ENCODE measurements at places on chromosomes 3 and 15. TPM values are rescaled to one million over a fixed set of nuclear protein-coding genes. Genes with fewer than 3 reads are reported as not detected.

DNA sequence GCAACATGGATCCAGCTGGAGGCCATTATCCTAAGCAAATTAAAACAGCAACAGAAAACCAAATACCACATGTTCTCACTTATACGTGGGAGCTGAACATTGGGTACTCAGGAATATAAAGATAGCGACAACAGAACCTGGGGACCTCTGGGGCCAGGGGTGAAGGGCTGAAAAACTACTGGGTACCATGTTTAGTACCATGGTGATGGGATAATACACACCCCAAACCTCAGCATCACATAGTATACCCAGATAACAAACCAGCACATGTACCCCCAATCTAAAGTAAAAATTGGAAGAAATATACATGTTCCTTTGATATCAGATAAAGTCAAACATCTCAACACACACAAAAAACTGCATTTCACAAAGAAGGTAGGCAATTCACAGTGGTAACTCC lies 876.2 kb downstream of the TBL1XR1 start:
- DNase-seq: no peak

Gene RAMAC
- polyA plus RNA-seq: 30.3 TPM

DNA sequence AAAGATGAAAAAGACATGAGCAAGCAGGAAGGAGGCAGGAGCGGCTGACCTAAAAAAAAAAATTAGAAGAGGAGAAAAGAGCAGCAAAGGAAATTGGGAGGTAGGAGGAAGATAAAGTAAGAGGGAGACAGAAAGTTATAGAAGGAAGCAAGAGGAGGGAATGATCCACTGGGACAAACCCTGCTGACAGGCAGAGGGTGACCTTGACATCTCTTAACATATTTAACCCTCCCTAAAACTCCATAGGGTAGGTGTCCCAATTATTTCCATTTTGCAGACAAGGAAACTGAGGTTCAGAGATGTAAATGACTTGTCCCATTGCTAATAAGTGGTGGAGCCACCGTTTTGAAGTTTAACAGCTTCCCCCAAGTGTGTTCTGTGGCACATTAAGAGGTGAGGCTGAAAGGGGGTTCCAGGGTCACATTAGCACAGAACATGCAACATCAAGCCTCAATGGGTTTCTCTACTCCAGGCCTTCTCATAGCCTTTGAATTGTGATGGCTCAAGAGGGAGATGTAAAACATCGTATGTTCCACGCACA lies 37.4 kb upstream of the PRICKLE2 start:
- DNase-seq: no peak

GRCh38 chr3:46501702-46502101 lies 3.9 kb downstream of the RTP3 start:
- peak; percentile 30 for DNase-seq
